ENCODE measurements at places on chromosomes 1 and 21. TPM values are rescaled to one million over a fixed set of nuclear protein-coding genes. Genes with fewer than 3 reads are reported as not detected.

DNA sequence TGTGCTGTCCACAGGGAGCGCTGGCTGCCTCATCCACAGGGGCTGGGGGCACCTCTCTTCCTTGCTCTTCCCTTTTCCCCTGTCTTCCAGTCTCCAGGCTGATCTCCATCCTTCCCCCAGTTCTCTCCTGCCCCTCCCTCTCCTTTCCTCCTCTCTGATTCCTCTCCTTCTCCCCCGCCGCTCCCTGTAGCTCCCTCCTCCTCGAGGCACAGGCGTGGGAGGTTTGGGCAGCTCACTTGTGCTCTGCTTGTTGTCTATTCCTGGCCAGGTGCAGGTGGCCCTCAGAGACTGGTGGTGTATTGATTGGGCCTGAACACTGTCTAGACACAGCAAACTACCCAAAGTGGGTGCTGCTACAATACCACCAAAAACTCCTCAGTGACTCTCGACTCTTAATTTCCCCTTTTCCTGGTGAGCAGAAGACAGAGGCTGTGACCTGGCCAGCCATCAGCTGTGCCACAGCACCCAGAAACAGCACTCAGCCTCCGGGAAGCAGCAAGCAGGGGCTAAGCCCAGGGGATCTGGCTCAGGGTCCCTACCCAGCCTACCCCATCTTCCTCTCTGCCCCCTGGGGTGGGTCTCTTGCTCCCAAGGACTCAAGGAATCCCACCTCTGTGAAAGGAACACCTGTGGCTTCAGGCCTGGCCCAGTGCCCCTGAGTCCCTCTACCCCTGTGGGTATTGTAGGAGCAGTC lies 93.3 kb downstream of the DDX20 start:
- no peaks in the 10 kb centered on the region for H3K36me3 ChIP-seq
- no peaks in the 10 kb centered on the region for H3K4me1 ChIP-seq
- no peak overlapping the region for H3K4me3 ChIP-seq

DNA sequence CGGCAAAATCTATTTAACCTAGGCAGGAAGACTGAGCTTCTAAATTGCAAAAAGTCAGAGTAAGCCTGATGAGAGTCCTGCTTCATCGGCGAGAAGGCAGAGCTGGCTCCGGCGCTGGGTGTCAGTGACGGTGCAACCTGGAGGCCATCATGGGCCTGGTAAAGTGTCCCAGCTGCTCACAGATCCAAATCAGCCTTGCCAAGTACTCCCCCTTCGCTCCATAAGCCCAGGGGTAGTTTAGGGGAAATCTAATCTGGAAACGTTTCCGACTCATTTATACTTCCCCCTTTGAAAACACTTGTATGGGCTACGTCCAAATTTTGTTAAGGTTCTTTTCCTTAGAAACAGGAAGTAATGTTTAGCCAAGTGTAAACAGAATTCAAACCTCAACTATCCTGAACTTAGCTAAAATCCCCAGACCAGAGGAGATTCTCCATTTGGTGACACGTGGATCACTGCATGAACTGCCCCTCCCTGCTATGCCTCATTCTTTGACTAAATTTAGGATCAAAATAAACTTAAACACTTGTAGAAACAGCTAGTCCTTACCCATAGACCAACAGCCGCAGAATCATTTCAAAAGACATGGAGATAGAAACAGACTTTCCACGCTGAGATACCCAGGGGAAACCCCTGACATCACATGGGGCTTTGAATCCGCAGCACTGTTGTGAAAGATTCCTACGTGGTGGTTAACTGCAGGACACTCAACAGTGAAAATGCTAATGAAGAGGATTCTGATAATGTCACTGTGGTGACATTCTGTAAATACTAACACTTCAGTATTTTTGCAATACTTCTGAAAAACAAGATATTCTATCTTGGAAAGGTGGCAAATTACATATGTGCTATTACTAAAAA lies 172.7 kb downstream of the TGFBR3 start:
- H3K36me3 ChIP-seq: peaks cover 43% of the 10 kb centered on the region
- H3K27ac ChIP-seq: no peak overlapping the region
- H3K4me3 ChIP-seq: no peak overlapping the region
- DNase-seq: no peak
- no peaks in the 10 kb centered on the region for H3K27me3 ChIP-seq
- no peaks in the 10 kb centered on the region for H3K4me1 ChIP-seq

GRCh38 chr1:226821719-226822085 lies 48.7 kb upstream of the PSEN2 start:
- H3K4me3 ChIP-seq: no peak overlapping the region
- DNase-seq: no peak
- no peaks in the 10 kb centered on the region for H3K36me3 ChIP-seq
- no peak overlapping the region for H3K27ac ChIP-seq
- no peaks in the 10 kb centered on the region for H3K27me3 ChIP-seq

DNA sequence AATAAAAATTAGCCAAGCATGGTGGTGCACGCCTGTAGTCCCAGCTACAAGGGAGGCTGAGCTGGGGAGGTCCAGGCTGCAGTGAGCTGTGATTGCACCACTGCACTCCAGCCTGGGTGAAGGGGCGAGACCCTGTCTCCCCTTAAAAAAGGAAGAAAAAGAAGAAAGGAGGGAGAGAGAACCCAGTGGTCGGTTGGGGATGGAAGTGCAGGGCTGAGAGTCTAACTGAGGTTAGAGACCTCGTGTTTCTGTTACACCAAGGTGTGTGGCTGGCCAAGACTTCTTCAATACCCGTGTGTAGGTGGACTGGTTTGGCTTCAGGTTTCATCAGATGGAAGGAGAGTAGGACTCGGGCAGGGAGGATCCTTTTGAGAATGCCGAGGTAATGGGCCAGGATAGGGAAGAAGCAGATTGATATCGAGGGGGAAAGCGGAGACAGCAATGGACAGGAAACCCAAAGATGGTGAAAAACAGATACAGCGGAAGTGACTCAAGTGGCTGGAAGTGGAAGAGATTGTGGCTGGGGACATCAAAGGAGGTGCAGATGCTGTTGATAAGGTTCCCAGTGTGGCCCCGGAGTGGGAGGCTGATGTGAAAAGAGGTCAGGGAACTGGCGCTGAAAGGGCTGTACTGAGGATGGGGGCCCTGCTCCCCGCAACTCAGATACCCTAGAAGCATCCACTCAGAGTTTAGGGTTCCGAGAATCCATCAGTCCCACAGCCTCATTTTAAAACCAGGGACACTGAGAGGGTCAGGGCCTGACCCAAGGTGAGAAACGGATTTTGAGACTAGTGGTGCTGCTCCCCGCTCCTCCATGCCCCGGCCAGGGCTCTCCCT lies 681 bp upstream of the UBXN10 start:
- H3K4me3 ChIP-seq: peak overlapping the region; percentile 71
- H3K27ac ChIP-seq: peak overlapping the region; percentile 44
- no peaks in the 10 kb centered on the region for H3K36me3 ChIP-seq
- H3K27me3 ChIP-seq: no peaks in the 10 kb centered on the region
- peak; percentile 79 for DNase-seq

Gene AGT
- not detected for total RNA-seq

Gene CCDC185
- not detected for total RNA-seq

Gene LIPI
- total RNA-seq: not detected

Gene FAM131C
- not detected for total RNA-seq

- H3K36me3 ChIP-seq: no peaks in the 10 kb centered on the region
- H3K4me1 ChIP-seq: no peaks in the 10 kb centered on the region
- H3K27ac ChIP-seq: no peak overlapping the region
- peak; percentile 54 for DNase-seq
- H3K4me3 ChIP-seq: no peak overlapping the region
- H3K27me3 ChIP-seq: peaks cover 7% of the 10 kb centered on the region
These were observed 32.3 kb downstream of the KIAA2013 start for GRCh38 chr1:11893907-11894251.

DNA sequence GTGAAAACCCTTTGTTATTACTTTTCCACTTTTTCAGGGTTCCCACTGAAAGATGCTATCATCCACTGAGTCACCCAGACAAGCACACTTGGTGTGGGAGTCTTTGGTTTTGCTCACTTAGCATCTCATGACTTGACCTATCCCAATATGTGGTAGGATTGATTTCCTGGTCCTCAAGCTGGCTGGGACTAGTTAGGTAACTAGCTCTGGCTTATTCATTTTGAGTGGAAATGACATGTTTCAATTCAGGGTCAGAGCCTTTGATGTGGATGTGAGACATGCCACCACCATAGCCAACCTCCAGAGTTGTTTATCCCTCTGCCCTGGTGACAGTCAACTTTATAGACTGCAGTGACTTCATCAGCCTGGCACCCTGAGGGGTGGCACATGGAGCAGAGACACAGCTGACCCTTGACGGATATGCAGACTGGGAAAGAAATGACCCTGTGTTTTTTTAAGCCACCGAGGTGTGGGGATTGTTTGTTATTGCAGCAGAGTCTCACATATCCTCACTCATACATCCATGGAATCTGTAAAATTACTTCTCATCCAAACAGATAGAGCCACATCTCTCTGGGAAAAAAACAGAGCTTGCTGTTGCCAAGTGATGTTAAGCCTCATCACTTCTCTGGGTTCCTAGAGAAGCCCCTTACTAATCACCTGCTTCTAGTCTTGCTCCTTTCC lies 699.9 kb downstream of the MATN1 start:
- DNase-seq: no peak
- H3K4me1 ChIP-seq: no peaks in the 10 kb centered on the region
- no peaks in the 10 kb centered on the region for H3K36me3 ChIP-seq
- no peak overlapping the region for H3K27ac ChIP-seq
- no peak overlapping the region for H3K4me3 ChIP-seq

GRCh38 chr1:75632350-75632949 lies 21.5 kb upstream of the SLC44A5 start:
- H3K27ac ChIP-seq: no peak overlapping the region
- H3K36me3 ChIP-seq: no peaks in the 10 kb centered on the region
- H3K4me1 ChIP-seq: no peaks in the 10 kb centered on the region
- H3K4me3 ChIP-seq: no peak overlapping the region

Gene OR10J1
- not detected for total RNA-seq

Gene ETV3L
- total RNA-seq: not detected

- no peak for DNase-seq
- no peak overlapping the region for H3K4me3 ChIP-seq
- no peaks in the 10 kb centered on the region for H3K36me3 ChIP-seq
- no peak overlapping the region for H3K27ac ChIP-seq
- no peaks in the 10 kb centered on the region for H3K27me3 ChIP-seq
These were observed 67.0 kb downstream of the SIPA1L2 start for GRCh38 chr1:232562855-232563510.

Measured in CD4-positive, CD25-positive, alpha-beta regulatory T cell (primary cell).